ENCODE measurements at places on chromosomes 16 and 17.

- no peak for DNase-seq
These were observed 8.6 kb upstream of the ACSF3 start for GRCh38 chr16:89084814-89085612.

DNA sequence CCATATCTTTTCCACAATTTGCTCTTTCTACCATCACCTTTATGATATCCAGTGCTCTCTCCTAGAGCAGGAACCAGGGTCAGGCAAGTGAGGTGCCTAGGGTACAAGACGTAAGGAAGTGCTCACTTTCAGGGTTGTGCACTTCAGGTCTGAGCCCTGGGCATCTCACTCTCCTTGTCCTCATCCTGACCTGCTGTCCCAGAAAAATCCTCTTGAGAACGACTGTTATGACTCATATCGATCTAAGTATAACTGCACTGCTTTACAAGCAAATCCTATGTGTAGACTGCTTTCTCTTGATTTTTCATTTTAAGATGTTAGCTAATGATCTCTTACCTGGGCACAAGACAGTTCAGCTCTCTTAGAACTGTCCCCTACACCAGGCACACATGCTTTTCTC lies 100.1 kb downstream of the TMEM100 start:
- DNase-seq = no peak

DNA sequence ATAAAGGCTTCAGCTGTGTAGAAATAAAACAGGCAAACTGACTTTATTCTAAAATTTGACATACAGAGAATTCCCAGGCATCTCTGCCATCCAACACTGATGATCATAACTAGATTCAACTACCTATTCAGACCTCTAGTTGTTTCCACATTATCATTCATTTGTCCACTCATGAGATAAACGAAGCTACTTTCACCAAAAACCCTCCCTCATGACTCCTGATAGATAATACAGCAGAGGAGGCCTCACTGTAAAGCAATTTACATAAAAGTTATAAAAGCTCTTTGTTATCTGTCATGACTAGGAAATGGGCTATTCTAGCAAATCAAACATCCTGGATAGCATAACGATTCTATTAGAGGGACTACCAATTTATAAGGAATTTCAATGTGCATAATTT lies 19.6 kb upstream of the RFFL start:
- DNase-seq = no peak

DNA sequence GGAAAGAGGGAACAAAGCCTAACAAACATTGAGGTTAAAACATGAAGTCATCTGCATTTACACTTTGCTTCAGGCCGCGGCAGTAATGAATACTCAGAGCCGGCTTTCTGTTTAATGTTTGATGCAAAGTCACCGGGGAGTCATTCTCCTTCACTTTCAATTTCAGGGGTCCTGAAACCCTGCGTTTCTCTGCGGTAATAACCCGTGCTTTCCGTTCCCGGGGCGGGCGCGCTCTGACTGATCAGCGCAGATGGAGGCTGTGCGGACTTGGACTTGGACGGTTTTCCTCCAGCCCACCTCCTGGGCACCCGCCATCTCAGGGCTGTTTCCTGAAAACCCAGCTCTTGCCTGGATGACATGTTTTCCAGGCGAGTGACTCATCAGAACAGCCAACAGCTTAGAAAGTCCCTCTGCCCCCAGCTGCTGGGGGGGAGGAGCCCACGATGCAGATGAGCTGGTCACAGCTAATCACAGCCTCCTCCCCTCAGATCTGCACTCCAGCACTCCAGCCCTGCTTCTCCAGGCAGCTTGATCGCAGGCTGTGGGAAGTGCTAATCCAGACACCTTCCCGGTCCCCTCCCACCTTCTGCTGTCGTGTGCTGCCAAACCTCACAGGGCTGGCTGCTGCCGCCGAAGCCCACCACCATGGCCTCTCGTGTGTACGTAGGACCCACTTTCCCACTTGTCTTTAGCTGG lies 158.6 kb upstream of the CHMP6 start:
- peak; percentile 97 for DNase-seq

- DNase-seq = no peak
These were observed 675.7 kb downstream of the WWOX start for GRCh38 chr16:78775161-78775561.

GRCh38 chr17:78012428-78012827 lies 53.9 kb downstream of the TNRC6C start:
- DNase-seq = no peak

GRCh38 chr17:55816532-55817396 lies 65.9 kb downstream of the PCTP start:
- no peak for DNase-seq

DNA sequence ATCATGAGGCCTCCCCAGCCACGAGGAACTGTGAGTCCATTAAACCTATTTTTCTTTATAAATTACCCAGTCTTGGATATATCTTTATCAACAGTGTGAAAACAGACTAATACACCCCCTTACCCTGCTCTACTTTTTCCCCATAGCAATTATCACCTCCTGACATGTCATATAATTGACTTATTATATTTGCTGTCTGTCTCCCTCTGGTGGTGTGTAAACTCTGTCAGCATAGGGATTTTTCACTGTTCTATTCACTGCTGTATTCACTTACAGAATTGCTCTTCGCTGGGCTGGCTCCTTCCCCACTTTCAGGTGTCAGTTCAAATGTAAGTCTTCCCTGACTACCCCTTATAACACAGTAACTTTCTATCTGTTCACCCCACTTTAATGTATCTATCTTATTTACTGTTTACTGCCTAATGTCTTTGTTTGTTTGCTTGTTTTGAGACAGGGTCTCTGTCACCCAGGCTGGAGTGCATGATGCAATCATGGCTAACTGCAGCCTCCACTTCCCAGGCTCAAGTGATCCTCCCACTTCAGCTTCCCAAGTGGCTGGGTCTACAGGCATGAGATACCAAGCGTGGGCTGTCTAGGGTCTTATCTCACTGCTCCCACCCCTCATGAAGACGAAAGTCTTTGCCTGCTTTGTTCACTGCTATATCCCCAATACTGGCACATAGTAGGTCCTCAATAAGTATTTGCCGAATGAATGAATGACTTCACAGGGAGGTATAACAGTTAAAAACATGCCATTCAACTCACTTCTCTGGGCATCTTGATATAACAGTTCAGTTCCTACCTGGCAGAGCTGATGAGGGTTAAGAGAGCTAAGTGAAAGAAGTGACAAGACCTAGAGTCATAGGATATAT lies 52.4 kb upstream of the CDH3 start:
- no peak for DNase-seq

- DNase-seq = no peak
These were observed 10.7 kb downstream of the FSCN2 start for GRCh38 chr17:81538651-81539570.

DNA sequence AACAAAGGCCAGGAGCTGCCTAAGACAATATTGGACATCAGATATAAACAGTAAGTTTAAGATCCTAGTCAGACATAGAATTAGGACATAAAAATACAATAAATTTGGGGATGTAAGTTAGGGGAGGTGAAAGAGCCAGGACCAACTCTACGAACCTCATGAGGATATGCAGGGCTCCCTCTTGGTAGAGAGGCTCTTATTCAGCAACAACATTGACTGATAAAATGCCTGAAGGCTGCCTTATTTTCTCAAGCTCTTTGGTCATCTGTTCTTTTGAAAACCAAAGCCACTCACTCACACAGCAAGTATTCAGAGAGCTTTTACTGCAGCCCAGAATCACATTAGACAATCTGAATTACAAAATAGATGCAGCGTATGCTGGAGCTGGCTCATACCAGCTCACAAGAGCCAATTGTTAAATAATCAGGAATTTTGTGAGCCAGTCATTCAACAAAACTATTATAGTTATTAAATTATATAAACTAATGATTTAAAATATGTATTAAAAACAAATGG lies 108.6 kb upstream of the CLEC3A start:
- DNase-seq = no peak

DNA sequence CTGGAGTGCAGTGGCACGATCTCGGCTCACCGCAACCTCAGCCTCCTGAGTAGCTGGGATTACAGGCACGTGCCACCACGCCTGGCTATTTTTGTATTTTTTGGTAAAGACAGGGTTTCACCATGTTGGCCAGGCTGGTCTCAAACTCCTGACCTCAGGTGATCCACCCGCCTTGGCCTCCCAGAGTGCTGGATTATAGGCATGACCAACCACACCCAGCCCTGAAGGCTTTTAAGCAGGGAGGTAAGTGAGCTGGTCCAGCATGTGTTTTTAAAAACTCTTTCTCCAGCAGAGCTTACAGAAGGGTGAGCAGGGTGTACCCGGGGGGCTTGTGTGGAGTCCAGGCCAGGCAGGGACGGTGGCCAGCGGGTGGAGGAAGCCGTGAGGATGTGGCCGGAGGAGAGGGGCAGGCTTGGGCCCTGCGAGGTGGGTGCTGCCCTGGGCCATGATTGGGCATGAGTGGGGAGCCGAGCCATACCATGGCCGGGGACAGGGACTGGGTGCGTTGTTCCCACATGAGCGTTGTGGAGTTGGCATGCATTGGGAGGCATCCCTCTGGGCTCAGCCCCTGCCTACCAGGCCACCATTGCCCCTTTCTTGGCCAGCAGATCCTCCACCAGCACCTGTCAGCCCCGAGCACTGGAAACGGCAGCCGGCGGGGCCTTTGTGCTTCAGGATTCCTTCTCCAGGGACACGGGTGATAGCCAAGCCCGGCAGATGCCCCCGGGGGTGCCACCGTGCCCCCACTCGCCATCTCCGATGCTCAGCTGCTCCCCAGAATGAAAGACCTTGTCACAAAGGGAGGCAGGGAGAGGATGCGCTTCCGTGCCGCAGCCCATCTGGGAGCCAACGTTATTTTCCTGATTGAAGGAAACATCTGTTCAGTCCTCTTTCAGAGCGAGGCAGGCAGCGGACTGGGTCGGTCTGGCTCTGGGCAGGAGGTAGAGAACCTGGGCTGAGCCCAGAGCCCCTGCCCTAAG lies 64.5 kb downstream of the RAI1 start:
- no peak for DNase-seq

DNA sequence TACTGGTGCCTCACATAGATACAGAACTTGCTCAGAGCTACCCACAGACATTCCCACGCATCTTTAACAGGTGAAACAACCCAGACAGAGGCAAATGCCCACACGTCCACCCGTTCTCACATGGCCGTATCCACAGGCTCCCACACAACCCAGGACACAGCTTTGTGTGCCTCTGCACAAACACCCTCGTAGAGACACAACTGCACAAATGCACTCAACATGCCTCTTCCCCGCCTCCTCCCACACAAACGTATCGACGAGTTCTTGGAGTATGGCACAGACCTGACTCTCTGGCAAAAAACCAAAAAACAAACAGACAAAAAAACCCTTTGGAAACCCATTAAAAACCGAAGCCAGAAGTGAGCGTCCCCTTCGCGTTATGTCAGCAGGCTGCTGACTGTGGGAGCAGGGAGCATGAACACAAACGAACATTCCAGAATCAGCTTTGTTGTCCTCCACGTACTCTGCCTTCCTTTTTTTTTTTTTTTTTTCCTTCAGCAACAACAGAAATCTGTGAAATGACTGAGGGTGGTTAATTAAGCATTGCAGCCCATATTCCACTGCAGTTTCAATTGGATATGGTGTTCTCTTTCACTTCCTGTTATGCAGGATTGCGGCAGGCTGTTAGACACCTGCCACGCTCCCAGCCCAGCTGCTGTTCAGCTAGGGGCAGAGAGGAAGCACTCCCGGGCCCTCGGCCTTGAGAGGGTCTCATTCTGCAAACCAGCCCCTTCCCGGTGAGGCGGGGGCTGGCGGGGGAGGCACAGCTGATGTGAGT lies 313.7 kb downstream of the MAF start:
- no peak for DNase-seq

GRCh38 chr16:75929046-75929445 lies 202.8 kb upstream of the CPHXL start:
- DNase-seq = no peak

GRCh38 chr16:76654088-76654820 lies 377.1 kb downstream of the CNTNAP4 start:
- no peak for DNase-seq

GRCh38 chr16:21982108-21982507 lies 18.8 kb downstream of the PDZD9 start:
- DNase-seq = no peak

- DNase-seq = no peak
These were observed 7.3 kb downstream of the BRIP1 start for GRCh38 chr17:61856035-61856434.

DNA sequence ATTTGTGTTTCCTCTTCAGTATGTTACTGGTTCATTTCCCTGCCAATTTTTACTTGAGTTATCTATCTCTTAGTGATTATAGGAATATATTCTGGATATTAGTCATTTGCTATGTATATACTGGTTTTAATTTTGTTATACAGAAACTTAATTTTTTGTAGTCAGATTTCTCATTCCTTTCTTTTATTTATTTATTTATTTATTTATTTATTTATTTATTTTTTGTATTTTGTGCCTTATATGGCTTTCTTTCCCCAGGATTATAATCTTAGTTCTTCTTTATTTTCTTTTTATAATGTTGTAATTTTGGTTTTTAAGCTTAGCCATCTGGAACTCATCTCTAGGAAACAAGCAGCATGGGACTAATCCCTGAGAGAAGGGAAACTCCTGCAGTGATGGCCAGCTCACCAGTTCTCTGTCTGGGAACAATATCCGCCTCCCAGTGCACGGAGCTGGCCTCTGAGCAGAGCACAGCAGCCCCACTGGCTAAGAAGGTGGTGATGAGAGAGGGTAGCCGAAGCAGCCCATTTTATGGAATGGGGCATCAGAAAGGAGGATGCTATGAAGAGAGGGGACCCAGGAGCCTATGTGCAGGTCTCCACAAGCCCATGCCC lies 54.5 kb upstream of the ADORA2B start:
- DNase-seq = no peak

DNA sequence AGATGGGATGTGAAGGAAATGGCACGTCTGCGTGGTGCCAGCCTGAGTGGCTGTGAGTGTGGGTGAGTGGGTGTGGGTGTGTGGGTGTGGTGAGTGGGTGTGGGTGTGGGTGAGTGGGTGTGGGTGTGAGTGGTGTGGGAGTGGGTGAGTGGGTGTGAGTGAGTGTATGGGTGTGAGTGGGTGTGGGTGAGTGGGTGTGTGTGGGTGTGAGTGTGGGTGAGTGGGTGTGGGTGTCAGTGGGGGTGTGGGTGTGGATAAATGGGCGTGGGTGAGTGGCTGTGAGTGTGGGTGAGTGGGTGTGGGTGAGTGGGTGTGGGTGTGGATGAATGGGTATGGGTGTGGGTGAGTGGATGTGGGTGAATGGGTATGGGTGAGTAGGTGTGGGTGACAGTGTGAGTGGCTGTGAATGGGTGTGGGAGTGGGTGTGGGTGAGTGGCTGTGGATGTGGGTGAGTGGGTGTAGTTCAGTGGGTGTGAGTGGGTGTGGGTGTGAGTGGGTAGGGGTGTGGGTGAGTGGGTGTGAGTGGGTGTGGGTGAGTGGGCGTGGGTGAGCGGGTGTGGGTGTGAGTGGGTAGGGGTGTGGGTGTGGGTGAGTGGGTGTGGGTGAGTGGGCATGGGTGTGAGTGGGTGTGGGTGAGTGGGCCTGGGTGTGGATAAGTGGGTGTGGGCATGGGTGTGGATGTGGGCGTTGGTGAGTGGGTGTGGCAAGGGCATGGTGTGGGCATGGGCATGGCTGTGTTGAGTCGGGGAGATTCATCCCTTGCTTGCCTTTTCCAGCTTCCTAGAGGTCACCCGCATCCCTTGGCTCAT lies 80.8 kb downstream of the ZDHHC7 start:
- DNase-seq = no peak

- DNase-seq = no peak
These were observed 86.8 kb downstream of the USP32 start for GRCh38 chr17:60305141-60305540.

- DNase-seq = no peak
These were observed 3.8 kb upstream of the DNAH2 start for GRCh38 chr17:7713782-7714181.
